Activated T-cell treated with anti-CD3 and anti-CD28 coated beads, Interleukin-2, amount 50 U/mL, for 1 hour (primary cell): ENCODE measurements at places on chromosomes 1 and 21.

DNA sequence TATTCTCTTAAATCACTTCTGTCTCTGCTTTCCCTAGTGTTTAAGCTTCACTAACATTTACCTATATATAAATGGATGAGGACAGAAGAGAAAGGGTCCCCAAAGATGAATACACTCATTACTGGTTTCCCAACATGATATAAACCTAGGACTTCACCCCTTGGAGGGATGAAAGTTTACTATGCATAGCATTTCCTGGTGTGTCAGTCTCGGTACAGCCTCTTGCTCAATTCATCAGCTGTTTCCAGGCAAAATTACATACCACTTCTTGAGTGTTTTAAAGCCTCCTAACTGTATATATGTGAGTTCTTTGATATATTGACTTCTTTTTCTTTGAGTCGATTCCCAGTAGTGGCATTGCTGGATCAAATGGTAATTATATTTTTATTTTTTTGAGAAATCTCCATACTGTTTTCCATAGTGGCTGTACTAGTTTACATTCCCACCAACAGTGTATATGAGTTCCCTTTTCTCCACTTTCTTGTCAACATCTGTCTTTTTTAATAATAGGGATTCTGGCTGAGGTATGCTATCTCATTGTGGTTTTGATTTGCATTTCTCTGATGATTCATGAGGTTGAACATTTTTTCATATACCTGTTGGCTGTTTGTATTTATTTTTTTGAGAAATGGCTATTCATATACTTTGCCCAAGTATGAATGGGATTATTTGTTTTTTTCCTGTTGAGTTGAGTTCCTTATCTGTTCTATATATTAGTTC lies 259.3 kb upstream of the CACYBP start:
- DNase-seq, result no peak

DNA sequence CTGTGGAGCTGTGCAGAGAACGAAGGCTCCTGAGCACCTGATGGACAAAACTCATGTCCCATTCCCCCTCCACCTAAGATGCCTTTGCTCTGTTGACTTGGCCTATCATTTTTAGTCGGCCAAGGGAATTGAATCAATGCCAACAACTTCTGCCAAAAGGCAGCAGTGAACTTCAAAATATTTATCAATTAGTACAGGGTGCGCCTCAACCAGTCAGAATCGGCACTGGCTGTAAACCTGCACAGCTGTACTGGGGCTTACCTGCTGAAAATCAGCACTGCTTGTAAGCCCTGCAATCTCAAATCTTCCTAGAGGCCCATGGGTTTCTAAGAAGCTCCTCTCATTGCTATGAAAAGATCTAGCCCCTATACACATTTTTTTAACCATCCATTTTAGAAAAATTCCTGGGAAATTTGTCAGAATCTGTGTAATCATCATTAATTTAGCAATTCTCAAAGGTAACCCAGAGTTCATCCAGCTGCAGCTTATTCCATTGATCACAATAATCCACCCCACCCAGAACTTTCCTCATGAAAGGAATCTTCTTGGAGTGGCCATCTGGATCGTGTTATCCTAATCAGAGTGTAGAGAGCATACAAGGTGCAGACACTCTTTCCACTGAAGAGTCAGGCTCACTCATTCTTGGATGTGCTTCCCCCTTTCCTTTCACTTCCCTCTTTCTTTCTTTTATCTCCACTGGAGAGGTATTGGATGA lies 40.2 kb downstream of the ADAMTS1 start:
- no peak for DNase-seq

DNA sequence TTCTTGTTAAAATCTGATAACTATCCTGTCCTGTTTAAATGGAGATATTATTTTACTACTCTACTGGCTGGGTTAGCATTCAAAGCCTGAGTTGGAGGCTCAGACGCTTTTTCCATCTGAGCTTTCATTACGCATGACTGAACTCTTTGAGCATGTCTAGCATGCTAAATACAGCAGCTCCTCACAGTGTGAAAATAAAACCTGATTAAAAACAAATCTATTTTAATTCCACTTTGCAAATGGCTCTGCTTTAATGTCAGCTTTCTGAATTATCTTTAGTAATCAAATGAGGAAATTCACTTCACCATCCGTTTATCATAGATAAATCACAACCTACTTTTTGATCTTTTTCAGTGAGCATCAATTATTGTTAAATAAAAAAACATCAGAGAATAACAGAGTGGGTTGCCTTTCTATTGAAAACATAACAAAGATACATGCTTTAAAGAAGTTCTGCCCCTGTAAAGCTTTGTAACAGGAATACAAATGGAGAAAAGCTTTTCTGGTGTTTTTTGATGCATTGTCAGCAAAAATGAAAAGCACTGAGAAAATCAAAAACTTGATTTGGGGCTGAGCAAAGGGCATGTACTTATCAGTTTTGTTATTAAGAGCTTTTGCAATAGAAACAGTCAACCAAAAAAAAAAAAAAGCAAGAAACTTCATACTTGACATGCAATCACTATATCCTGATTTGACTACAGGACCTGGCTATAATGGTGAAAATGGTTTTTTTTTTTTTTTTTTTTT lies 3.5 kb upstream of the SPEN start:
- no peak for DNase-seq

GRCh38 chr1:53375440-53375839 lies 47.6 kb upstream of the LRP8 start:
- no peak for DNase-seq

DNA sequence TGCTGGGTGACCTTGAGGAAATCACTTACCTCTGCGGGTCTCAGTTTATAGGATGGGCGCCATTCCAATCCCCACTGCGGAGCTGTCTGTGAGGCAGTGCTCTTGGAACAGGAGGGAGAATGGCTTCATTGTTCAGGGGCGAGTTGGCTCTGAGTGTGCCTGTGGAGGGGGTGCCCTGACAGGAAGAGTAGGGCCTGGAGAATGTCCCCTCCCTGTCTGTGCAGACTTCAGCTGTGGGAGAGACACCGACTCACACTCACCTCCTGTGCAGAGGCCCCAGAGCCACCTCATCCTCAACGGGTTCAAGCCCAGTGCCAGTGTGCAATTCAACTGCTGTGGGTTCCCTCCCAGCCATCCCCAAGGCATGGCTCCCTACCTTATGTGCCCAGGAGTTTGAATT lies 17.1 kb downstream of the ADORA1 start:
- DNase-seq, result no peak

- no peak for DNase-seq
These were observed 639 bp upstream of the SPATA1 start for GRCh38 chr1:84505493-84506001.

- DNase-seq, result no peak
These were observed 2.8 kb upstream of the GPR153 start for GRCh38 chr1:6263716-6264115.

GRCh38 chr1:62084310-62084890 lies 110.2 kb upstream of the L1TD1 start:
- no peak for DNase-seq

- DNase-seq, result no peak
These were observed 116.8 kb downstream of the CASZ1 start for GRCh38 chr1:10679496-10680220.
